Neural crest cell (in vitro differentiated cells): ENCODE measurements at places on chromosomes 4 and X. TPM values are rescaled to one million over a fixed set of nuclear protein-coding genes. Genes with fewer than 3 reads are reported as not detected.

Gene ZNF718
- total RNA-seq: 14.4 and 15.9 TPM in 2 replicates

Gene GRIA2
- total RNA-seq: 2.7 and 2.9 TPM in 2 replicates

Gene HGFAC
- 1.3 and 1.6 TPM in 2 replicates for total RNA-seq

Gene SPANXC
- not detected in 2 replicates for total RNA-seq

Gene SLITRK4
- 2.0 and 2.7 TPM in 2 replicates for total RNA-seq

Gene MTTP
- total RNA-seq: 11.1 and 12.0 TPM in 2 replicates

Gene RNF4
- total RNA-seq: 74.2 and 76.4 TPM in 2 replicates

Gene SMIM31
- not detected in 2 replicates for total RNA-seq

Gene CABS1
- total RNA-seq: not detected in 2 replicates

Gene OPHN1
- 8.3 and 9.4 TPM in 2 replicates for total RNA-seq

Gene C1GALT1C1
- 11.9 and 12.3 TPM in 2 replicates for total RNA-seq

Gene MAGEB6
- not detected in 2 replicates for total RNA-seq

Gene NR3C2
- 0.21 and 0.30 TPM in 2 replicates for total RNA-seq

Gene HSFX4
- total RNA-seq: not detected in 2 replicates

Gene KCNIP4
- total RNA-seq: 0.33 and 0.57 TPM in 2 replicates

Gene TMEM129
- 36.6 and 37.4 TPM in 2 replicates for total RNA-seq

Gene UGT8
- 5.9 and 6.3 TPM in 2 replicates for total RNA-seq

Gene MMRN1
- total RNA-seq: 10.7 and 11.7 TPM in 2 replicates

Gene SPANXN3
- not detected in 2 replicates for total RNA-seq

Gene PLP1
- total RNA-seq: 265 and 288 TPM in 2 replicates

Gene FUNDC1
- total RNA-seq: 18.3 and 19.4 TPM in 2 replicates

- H3K4me1 ChIP-seq: no peaks in the 10 kb centered on the region
- no peak for DNase-seq
- H3K4me3 ChIP-seq: no peak overlapping the region
- H3K27me3 ChIP-seq: peaks cover 13% of the 10 kb centered on the region
Measured at GRCh38 chr4:6372649-6373525, 99.5 kb downstream of the PPP2R2C start.

GRCh38 chrX:100593581-100593980, 8.8 kb downstream of the TNMD start:
- DNase-seq: no peak
- no peak overlapping the region for H3K4me3 ChIP-seq
- H3K27ac ChIP-seq: no peak overlapping the region
- H3K27me3 ChIP-seq: no peaks in the 10 kb centered on the region

- H3K27ac ChIP-seq: no peak overlapping the region
- H3K27me3 ChIP-seq: no peaks in the 10 kb centered on the region
- DNase-seq: no peak
- H3K4me3 ChIP-seq: no peak overlapping the region
- H3K36me3 ChIP-seq: no peaks in the 10 kb centered on the region
Measured at GRCh38 chr4:136526517-136526916, 1005.8 kb downstream of the PCDH18 start.

DNA sequence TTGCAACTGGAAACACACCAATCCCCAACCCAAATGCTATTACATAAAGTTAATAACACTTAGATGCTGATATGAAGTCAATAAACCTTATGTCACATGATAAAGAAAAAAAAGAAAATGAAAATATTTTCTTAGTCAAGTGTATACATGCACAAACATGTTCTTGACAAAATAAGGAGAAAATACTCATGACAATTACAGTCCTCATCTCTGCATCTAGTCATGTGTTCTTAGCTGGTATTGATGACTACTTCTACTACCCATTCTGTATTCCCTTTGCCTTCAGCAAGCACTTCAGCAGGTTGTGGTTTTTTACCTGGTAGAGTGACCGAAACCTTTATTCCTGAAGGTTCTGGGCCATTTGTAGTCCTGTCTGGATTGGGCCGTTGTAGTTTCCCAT, 24.9 kb downstream of the CXCL8 start:
- no peak overlapping the region for H3K27ac ChIP-seq
- no peaks in the 10 kb centered on the region for H3K36me3 ChIP-seq
- peaks cover 5% of the 10 kb centered on the region for H3K4me1 ChIP-seq
- H3K4me3 ChIP-seq: no peak overlapping the region
- no peaks in the 10 kb centered on the region for H3K27me3 ChIP-seq

- no peaks in the 10 kb centered on the region for H3K4me1 ChIP-seq
- H3K36me3 ChIP-seq: no peaks in the 10 kb centered on the region
- H3K27me3 ChIP-seq: no peaks in the 10 kb centered on the region
- H3K4me3 ChIP-seq: no peak overlapping the region
- no peak for DNase-seq
Measured at GRCh38 chr4:101229116-101229515, 118.2 kb downstream of the PPP3CA start.

DNA sequence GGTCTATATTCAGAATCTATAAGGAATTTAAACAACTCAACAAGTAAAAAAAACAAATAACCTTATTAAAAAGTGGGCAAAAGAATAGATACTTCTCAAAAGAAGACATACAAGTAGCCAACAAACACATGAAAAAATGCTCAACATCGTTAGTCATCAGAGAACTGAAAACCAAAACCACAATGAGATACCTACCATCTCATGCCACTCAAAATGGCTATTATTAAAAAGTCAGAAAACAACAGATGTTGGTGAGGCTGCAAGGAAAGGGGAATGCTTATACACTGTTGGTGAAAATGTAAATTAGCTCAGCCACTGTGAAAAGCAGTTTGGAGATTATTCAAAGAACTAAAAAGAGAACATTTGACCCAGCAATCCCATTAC, 201.6 kb downstream of the QDPR start:
- peaks cover 3% of the 10 kb centered on the region for H3K36me3 ChIP-seq
- no peaks in the 10 kb centered on the region for H3K4me1 ChIP-seq
- H3K4me3 ChIP-seq: no peak overlapping the region
- no peak for DNase-seq

- peaks cover 13% of the 10 kb centered on the region for H3K4me1 ChIP-seq
- H3K36me3 ChIP-seq: no peaks in the 10 kb centered on the region
- peak overlapping the region; percentile 89 for H3K4me3 ChIP-seq
- no peak overlapping the region for H3K27ac ChIP-seq
Measured at GRCh38 chrX:155880586-155881157, 473 bp upstream of the VAMP7 start.

GRCh38 chr4:25367004-25367621, 9.9 kb upstream of the ANAPC4 start:
- no peak overlapping the region for H3K4me3 ChIP-seq
- no peaks in the 10 kb centered on the region for H3K27me3 ChIP-seq
- DNase-seq: no peak
- H3K27ac ChIP-seq: no peak overlapping the region

DNA sequence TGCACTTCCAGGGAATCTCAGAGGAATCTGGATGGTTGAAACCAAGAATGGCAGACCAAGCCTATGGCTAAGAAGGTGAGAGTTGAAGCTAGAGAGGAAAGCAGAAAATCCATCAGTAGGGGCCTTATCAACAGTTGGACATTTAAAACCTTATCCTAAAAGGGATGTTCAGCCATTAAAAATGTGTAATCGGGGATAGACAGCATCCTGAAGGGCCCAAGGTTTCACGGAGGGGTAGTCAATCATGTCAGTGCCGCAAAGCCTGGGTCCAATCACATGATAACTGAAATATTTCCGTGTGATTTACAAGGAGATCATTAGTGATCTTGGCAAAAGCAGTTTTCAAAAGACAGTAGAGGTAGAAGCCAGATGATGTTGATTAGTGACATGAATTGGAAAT, 61.9 kb upstream of the ELOVL6 start:
- DNase-seq: no peak
- H3K4me1 ChIP-seq: no peaks in the 10 kb centered on the region
- H3K27me3 ChIP-seq: peaks cover 4% of the 10 kb centered on the region
- H3K36me3 ChIP-seq: no peaks in the 10 kb centered on the region

DNA sequence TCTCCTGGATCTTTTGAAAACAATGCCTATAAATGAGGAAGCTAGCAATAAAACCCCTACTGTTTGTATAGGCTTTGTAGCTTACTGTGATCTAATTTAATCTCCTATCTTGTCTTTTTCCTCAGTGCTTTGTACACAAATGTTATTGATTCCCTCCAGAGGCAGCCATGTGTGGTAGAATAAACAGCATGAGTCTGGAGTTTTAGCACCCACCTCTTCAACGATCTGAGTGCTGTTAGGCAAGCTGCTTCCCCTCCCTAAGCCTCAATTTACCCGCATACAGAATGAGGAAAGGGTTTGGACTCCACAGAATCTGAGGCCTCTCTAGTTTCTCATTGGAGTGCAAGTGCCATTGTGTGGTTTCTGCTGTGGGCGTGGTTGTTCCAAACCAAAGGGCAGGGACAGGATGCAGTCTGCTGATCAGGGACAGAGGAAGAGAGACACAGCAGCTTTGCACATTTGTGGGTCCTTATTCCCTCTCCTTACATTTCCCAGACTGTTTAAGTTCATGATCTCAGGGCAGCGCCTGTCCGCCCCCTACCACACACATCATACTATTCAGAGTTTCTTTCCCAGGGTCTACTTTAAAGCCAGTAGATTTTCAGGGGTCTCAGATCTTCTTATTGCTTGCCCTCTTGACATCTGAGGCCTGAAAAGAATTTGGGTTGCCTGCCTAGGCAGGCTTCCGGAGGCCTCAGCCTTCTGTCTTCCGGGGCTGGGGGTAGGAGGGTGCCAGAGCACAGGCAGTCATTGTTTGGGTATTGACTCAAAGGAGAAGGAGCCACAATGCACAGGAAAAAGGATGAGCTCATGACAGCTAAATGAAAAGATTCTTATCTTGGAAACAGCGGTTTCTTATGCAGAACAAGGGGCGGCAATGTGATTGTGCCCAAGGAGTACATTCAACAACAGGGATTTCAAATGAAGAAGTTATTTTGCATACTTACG, 114.9 kb upstream of the TEX13D start:
- H3K4me1 ChIP-seq: peaks cover 81% of the 10 kb centered on the region
- peak overlapping the region; percentile 94 for H3K27ac ChIP-seq
- peaks cover 4% of the 10 kb centered on the region for H3K36me3 ChIP-seq

- H3K27ac ChIP-seq: no peak overlapping the region
- H3K36me3 ChIP-seq: no peaks in the 10 kb centered on the region
- H3K27me3 ChIP-seq: no peaks in the 10 kb centered on the region
- H3K4me3 ChIP-seq: no peak overlapping the region
Measured at GRCh38 chr4:78560296-78560963, 8.9 kb downstream of the ANXA3 start.

- H3K36me3 ChIP-seq: no peaks in the 10 kb centered on the region
- DNase-seq: no peak
- H3K4me3 ChIP-seq: no peak overlapping the region
- H3K27ac ChIP-seq: no peak overlapping the region
Measured at GRCh38 chr4:20159516-20159915, 92.2 kb upstream of the SLIT2 start.

- H3K36me3 ChIP-seq: peaks cover 11% of the 10 kb centered on the region
- no peak overlapping the region for H3K4me3 ChIP-seq
- no peaks in the 10 kb centered on the region for H3K4me1 ChIP-seq
- no peak overlapping the region for H3K27ac ChIP-seq
- DNase-seq: no peak
- H3K27me3 ChIP-seq: no peaks in the 10 kb centered on the region
Measured at GRCh38 chrX:18594079-18594478, 77.8 kb downstream of the RS1 start.

- H3K27me3 ChIP-seq: no peaks in the 10 kb centered on the region
- no peaks in the 10 kb centered on the region for H3K4me1 ChIP-seq
- no peak overlapping the region for H3K4me3 ChIP-seq
- no peak for DNase-seq
- H3K27ac ChIP-seq: no peak overlapping the region
- peaks cover 24% of the 10 kb centered on the region for H3K36me3 ChIP-seq
Measured at GRCh38 chr4:109690690-109691410, 12.4 kb downstream of the CASP6 start.

DNA sequence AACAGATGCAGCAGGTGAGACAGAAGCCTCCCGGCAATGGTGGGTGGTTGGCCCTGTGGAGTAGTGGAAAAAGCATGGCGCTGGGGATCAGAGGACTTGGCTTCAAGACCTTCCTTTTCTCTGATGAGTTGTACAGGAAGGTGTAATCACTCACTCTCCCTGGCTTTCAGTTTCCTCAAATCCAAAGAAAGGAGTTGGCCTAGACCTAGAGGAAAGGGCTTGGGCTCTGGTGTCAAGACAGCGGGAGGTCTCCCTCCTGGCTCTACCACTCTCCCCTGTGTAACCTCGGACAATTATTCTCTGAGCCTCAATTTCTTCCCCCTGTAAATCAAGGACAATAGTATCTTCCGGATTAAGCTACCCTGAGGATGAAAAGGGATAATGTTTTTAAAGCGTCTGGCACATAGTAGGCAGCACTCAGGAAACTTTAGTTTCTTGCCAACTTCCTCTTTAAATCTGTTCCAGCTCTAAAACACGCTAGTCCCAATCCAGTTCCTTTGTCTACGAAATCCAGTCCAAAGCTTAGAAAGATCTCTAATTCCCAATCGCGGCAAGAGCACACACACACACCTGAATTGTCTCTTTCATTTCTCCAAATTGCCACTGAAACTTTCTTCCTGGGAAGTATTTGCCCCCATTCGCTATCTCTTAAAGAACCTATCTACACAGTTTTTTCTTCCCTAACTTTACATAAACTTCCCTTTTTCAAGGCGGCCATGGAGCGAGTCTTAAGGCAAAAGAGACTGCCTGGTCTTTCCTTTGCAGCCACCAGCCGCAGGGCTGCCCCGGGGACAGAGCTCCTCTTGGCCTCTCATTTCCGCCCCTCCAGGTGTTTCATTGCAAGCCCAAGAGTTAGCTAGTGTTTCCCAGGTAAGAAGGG, 29.9 kb upstream of the GPC4 start:
- H3K36me3 ChIP-seq: no peaks in the 10 kb centered on the region
- H3K4me1 ChIP-seq: peaks cover 22% of the 10 kb centered on the region
- H3K4me3 ChIP-seq: peak overlapping the region; percentile 75
- no peak overlapping the region for H3K27ac ChIP-seq
- H3K27me3 ChIP-seq: no peaks in the 10 kb centered on the region

GRCh38 chr4:26330946-26331345, 10.1 kb downstream of the RBPJ start:
- no peak for DNase-seq
- peaks cover 33% of the 10 kb centered on the region for H3K4me1 ChIP-seq
- H3K4me3 ChIP-seq: no peak overlapping the region
- no peaks in the 10 kb centered on the region for H3K27me3 ChIP-seq

- no peaks in the 10 kb centered on the region for H3K4me1 ChIP-seq
- DNase-seq: no peak
- no peaks in the 10 kb centered on the region for H3K36me3 ChIP-seq
Measured at GRCh38 chr4:6049985-6050384, 31.8 kb upstream of the C4orf50 start.

DNA sequence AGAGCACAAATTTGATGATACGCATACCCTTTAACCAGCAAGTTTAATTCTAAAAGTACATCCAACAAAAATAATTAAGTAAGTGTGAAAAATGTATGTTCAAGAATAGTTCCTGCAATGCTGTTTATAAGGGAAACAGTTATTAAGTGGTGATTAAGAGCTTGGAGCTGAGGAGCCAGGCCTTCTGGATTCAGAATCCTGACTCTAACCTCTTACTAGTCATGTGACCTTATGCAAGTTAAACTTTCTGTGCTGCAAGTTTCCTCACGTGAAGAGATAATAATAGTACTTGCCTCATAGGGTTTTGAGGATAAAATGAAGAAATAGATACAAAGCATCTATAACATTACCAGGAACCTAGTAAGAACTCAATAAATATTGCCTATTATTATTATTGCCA, 77.7 kb downstream of the FAM13A start:
- no peak overlapping the region for H3K4me3 ChIP-seq
- H3K27me3 ChIP-seq: no peaks in the 10 kb centered on the region
- no peak for DNase-seq
- peaks cover 3% of the 10 kb centered on the region for H3K36me3 ChIP-seq

- no peak overlapping the region for H3K4me3 ChIP-seq
- H3K4me1 ChIP-seq: no peaks in the 10 kb centered on the region
- no peaks in the 10 kb centered on the region for H3K36me3 ChIP-seq
- DNase-seq: no peak
- no peak overlapping the region for H3K27ac ChIP-seq
- H3K27me3 ChIP-seq: no peaks in the 10 kb centered on the region
Measured at GRCh38 chrX:78316265-78316664, 11.1 kb downstream of the CYSLTR1 start.

- peaks cover 18% of the 10 kb centered on the region for H3K27me3 ChIP-seq
- no peak overlapping the region for H3K27ac ChIP-seq
- peaks cover 6% of the 10 kb centered on the region for H3K4me1 ChIP-seq
- H3K36me3 ChIP-seq: no peaks in the 10 kb centered on the region
Measured at GRCh38 chr4:2793586-2794485, 951 bp downstream of the SH3BP2 start.
